Breast epithelium (tissue), 4 donors: ENCODE measurements at places on chromosomes 1 and 21.

- H3K27me3 ChIP-seq = no peaks in the 10 kb centered on the region
- H3K4me1 ChIP-seq = no peaks in the 10 kb centered on the region
- no peak overlapping the region for H3K27ac ChIP-seq
- H3K4me3 ChIP-seq = no peak overlapping the region
- DNase-seq = no peak
Measured at GRCh38 chr1:184260382-184260781, 126.4 kb upstream of the C1orf21 start.

- H3K27ac ChIP-seq = no peak overlapping the region
- no peaks in the 10 kb centered on the region for H3K4me1 ChIP-seq
- H3K36me3 ChIP-seq = no peaks in the 10 kb centered on the region
- no peak for DNase-seq
Measured at GRCh38 chr1:204624631-204625216, 60.8 kb downstream of the LRRN2 start.

DNA sequence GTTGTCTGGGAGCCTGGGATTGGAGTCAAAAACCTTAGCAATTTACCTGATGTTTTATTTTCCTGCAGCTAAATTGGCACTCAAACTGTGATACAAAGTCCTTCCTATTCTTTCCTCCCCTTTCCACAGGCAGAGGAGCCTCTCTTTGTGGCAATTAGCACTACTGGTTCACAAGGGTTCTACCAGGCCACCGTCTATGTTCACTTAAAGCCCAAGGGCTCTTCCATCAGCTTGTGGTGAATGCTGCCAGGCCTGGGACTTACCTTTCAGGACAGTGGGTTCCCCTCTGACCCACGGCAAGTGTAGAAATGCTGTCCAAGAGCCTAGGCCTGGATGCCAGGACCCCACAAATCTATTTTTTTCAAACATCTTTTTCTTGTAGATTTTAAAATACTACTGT is 251.9 kb upstream of the B3GALT2 start:
- H3K4me1 ChIP-seq = no peaks in the 10 kb centered on the region
- no peaks in the 10 kb centered on the region for H3K27me3 ChIP-seq
- H3K4me3 ChIP-seq = no peak overlapping the region
- no peaks in the 10 kb centered on the region for H3K36me3 ChIP-seq
- no peak for DNase-seq

GRCh38 chr1:188194916-188195315 is 1366.2 kb downstream of the PLA2G4A start:
- H3K4me3 ChIP-seq = no peak overlapping the region
- no peaks in the 10 kb centered on the region for H3K27me3 ChIP-seq
- H3K36me3 ChIP-seq = no peaks in the 10 kb centered on the region
- H3K4me1 ChIP-seq = no peaks in the 10 kb centered on the region
- no peak for DNase-seq

- H3K27me3 ChIP-seq = no peaks in the 10 kb centered on the region
- no peak overlapping the region for H3K4me3 ChIP-seq
- no peak overlapping the region for H3K27ac ChIP-seq
- H3K36me3 ChIP-seq = no peaks in the 10 kb centered on the region
- H3K4me1 ChIP-seq = peaks cover 4% of the 10 kb centered on the region
Measured at GRCh38 chr1:9833632-9834031, 9.9 kb upstream of the CLSTN1 start.

GRCh38 chr1:159009287-159009686 is 420 bp upstream of the IFI16 start:
- H3K27me3 ChIP-seq = no peaks in the 10 kb centered on the region
- peak overlapping the region; percentile 92 for H3K27ac ChIP-seq
- H3K4me3 ChIP-seq = peak overlapping the region; percentile 62
- no peak for DNase-seq

DNA sequence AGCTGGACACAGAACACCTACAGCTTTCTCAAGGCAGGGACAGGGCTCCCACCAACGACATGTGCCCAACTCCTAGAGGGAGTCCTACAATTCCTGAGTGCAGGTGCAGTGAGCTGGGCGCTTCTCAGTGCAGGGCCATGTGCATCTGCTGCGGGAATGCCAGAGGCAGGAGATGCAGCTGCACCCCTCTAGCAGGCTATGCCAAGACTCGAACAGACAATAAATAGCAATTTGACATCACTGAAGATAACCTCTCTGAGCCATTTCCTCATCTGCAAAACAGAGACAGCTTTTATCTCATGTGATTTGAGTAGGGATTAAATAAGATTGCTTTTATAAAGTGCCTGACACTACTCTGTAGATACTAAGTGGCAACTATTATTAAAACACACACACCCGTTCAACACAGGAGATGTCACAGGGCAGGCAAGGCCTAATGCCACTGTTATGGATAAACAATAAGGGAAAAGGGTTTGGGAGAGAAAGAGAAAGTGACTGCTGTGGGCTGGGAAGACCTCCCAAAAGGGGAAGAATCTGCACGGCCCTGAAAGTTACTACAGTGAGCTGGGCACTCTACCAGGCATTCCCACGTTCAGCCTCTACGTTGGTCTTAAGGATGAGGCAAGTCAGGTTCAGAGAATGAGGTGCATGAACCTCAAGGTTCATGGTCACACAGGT is 5.7 kb downstream of the SLC9A1 start:
- H3K4me1 ChIP-seq = peaks cover 10% of the 10 kb centered on the region
- no peaks in the 10 kb centered on the region for H3K36me3 ChIP-seq
- DNase-seq = no peak
- no peak overlapping the region for H3K4me3 ChIP-seq
- peak overlapping the region; percentile 80 for H3K27ac ChIP-seq
- no peaks in the 10 kb centered on the region for H3K27me3 ChIP-seq

DNA sequence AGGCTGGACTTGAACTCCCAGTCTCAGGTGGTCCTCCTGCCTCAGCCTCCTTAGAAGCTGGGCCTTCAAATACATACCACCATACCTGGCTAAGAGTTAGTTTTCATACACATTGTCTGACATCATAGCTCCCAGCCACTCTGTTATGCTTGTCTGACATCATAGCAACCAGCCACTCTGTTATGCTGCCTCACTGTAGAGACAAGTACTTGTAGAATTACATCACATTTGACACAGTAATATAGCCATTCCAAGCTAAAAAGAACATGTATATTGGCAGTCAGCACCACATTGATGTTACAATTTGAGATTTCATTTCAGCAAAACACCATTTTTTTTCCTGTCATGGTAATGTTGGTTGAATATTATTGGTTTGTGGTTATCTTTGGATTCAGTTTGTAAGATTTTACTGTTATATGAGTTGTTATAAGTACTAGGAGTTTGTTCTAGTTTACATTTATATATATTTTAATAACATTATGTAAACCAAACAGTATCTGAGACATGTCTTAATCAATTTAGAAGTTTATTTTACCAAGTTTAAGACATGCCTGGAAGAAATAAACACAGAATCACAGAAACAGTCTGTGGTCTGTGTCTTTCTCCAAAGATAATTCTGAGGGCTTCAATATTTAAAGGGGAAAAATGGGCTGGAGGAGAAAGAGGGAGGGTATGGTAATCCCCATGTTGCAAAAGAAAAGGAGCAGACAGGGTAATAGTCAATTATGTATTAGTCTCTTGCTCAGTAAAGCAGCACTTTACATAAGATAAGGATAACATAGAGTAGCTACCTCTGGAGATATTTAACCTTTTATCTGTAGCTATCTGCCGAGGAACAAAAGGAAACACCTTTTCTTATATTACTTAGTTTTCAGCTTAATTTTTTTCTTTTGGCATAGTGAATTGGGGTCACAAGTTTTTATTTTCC is 43.0 kb downstream of the XPR1 start:
- no peak for DNase-seq
- no peak overlapping the region for H3K27ac ChIP-seq
- no peaks in the 10 kb centered on the region for H3K4me1 ChIP-seq
- H3K36me3 ChIP-seq = no peaks in the 10 kb centered on the region

DNA sequence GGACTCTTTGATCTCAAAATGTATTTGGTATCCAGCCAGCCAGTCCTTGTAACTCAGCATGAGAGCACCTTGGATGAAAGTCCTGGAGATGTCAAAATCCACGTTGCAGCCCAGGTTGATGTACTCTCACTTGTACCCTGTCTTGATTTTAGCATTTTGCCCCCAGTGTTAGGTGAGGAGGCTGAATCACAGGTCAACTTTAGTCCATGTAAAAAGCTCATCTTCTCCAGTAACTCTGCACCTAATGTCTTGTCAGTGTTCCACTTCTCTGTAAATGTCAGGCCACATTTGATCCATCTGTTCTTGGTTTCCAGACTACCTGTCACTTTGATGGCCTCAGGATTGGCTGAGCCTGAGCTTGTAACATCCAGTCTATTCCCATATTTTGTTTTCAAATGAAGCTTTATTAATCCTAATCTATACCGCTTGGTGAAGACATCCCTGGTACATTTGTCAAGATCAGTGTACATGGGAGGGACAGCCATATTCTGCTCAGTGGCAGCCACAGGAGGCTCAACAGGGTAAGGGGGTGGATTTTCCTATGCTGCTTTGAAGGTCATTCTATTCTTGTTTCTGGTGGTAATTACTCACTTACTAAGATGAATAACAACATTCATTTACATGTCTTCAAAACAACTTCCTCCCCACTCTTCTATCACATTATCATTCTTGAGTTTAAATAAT is 24.1 kb upstream of the FCRL3 start:
- no peaks in the 10 kb centered on the region for H3K27me3 ChIP-seq
- H3K4me3 ChIP-seq = no peak overlapping the region
- no peak for DNase-seq
- H3K4me1 ChIP-seq = no peaks in the 10 kb centered on the region
- no peaks in the 10 kb centered on the region for H3K36me3 ChIP-seq

DNA sequence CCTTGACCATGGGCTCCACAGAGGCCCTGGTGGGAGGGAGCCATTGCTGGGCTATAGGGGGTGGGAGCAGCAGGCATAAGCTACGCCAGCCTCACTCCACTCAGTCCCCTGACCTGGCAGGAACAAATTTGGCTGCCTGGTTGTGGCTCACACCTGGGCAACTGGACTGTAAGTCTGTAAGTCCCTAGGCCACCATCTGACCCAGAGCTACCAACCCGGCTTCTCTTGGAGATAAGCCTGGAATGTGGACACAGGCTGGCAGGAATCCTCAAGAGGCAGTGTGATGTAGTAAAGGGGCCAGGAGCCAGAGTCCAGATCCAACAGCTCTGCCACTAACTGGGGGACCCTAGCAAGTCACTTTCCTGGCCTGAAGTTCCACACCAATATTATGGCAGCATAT is 11.4 kb downstream of the NCF2 start:
- H3K27ac ChIP-seq = no peak overlapping the region
- H3K4me3 ChIP-seq = no peak overlapping the region
- no peak for DNase-seq
- H3K4me1 ChIP-seq = no peaks in the 10 kb centered on the region

- no peak overlapping the region for H3K27ac ChIP-seq
- no peaks in the 10 kb centered on the region for H3K27me3 ChIP-seq
- peaks cover 4% of the 10 kb centered on the region for H3K36me3 ChIP-seq
- no peak overlapping the region for H3K4me3 ChIP-seq
- no peak for DNase-seq
- no peaks in the 10 kb centered on the region for H3K4me1 ChIP-seq
Measured at GRCh38 chr1:101101360-101101759, 75.8 kb upstream of the DPH5 start.

DNA sequence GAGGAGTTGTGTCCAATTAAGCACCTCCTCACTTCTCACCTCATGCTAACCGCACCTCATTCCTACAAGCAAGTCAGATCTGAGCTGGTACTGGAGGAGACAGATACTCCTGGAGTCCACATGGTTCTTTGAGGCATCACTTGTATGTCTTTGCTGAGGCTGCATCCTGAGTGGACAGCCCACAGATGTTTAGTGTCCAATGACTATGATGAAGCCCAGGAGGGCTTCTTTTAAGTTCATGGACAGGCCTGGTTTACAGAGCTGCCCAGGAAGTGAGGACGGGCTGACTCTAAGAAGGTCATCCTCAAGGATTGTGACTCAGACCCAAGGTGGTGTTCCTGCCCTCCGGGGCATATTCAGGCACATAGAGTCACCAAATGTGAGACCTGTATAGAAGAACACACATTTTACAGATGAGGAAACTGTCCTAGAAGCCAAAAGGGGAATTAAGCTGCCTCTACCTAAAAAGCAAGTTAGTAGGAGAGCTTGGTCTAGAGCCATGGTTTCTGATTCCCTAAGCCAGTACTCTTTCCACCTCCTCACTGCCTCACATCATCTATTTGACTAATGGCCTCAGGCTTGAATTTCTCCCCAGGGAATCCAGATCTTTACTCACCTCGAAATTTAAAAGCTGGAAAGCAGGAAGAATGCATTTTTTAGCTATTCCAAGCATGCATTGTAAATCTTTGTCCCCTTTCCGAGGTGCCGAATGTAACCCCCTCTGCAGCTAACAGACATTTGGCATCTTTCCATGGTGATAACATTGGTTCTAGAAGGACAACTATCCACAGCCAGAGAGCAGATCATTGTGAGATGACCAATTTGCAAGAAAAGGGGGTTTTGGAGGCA is 228.1 kb downstream of the OMA1 start:
- H3K36me3 ChIP-seq = no peaks in the 10 kb centered on the region
- no peaks in the 10 kb centered on the region for H3K4me1 ChIP-seq
- H3K27ac ChIP-seq = no peak overlapping the region
- no peaks in the 10 kb centered on the region for H3K27me3 ChIP-seq
- no peak overlapping the region for H3K4me3 ChIP-seq
- DNase-seq = no peak

DNA sequence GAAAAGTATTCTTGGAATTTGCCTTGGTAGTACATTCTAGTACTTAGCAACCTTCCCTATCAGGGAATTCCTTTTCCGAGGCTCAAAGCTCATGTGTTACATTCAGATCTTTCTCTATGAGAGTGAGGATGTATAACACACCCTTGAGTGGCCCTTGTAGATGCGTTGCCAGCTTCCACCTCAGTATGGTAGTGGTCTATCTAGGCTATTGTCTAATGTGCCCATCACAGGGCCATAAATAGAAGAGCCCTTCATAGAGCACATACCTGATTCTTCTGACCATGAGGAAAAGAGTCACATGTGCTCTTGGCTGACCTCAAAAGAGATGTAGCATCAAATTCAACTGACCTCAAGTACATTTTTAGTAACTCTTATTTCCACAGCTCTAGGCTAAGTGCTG is 14.0 kb upstream of the ZC3H11B start:
- H3K27ac ChIP-seq = no peak overlapping the region
- H3K27me3 ChIP-seq = no peaks in the 10 kb centered on the region
- no peaks in the 10 kb centered on the region for H3K4me1 ChIP-seq
- no peaks in the 10 kb centered on the region for H3K36me3 ChIP-seq
- DNase-seq = no peak

GRCh38 chr1:7294636-7295035 is 476.5 kb upstream of the VAMP3 start:
- no peak for DNase-seq
- H3K27ac ChIP-seq = no peak overlapping the region
- H3K4me1 ChIP-seq = no peaks in the 10 kb centered on the region
- peaks cover 4% of the 10 kb centered on the region for H3K27me3 ChIP-seq

- no peaks in the 10 kb centered on the region for H3K36me3 ChIP-seq
- DNase-seq = no peak
- no peaks in the 10 kb centered on the region for H3K4me1 ChIP-seq
- H3K27me3 ChIP-seq = peaks cover 7% of the 10 kb centered on the region
- no peak overlapping the region for H3K27ac ChIP-seq
Measured at GRCh38 chr1:14180738-14181137, 417.7 kb upstream of the KAZN start.
